KBM-7 (cell line): ENCODE measurements at places on chromosomes 2 and 18.

DNA sequence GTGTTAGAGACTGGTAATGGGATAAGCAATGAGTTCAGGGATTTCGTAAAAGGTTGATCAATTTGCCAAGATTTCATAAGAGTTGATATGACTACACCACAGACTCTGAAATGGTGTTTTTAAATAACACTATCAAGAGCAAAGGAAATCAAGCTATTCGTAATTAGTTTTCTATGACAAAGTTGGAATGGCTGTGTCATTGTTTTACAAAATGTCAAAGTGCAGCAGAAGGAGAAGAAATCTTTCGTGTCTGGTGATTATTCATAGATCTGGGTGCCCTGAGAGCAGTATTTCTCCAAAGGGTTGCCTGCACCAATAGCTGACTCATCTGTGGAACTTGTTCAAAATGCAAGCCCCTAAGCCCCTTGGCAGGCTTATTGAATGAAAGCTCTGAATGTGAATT, 70.1 kb downstream of the NABP1 start:
- no peak for DNase-seq

- no peak for DNase-seq
Measured at GRCh38 chr18:32920796-32921787, 148.3 kb upstream of the KLHL14 start.

- DNase-seq = no peak
Measured at GRCh38 chr2:229947544-229947943, 25.2 kb downstream of the FBXO36 start.

- no peak for DNase-seq
Measured at GRCh38 chr2:140843186-140843585, 1287.6 kb downstream of the LRP1B start.

DNA sequence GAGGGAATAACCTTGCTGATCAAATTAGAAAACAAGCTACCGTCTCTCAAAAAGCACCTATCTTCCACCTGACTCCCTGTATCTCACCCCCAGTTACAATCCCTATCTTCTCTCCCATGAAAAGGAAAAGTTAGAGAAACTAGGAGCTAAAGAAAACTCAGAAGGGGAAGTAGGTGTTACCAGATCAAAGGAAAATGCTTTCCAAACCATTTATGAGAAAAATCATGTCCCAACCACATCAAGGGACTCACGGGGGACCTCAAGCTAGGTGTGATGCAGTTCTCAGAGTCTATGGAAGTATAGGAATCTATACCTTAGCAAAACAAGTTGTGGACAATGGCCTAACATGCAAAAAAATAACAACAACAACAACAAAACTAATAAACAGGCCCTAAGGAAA, 135.5 kb upstream of the RMP24 start:
- no peak for DNase-seq

- DNase-seq = peak; percentile 13
Measured at GRCh38 chr2:179020156-179020750, 29.7 kb downstream of the CCDC141 start.

GRCh38 chr2:26585100-26585499, 56.1 kb downstream of the CIB4 start:
- no peak for DNase-seq

DNA sequence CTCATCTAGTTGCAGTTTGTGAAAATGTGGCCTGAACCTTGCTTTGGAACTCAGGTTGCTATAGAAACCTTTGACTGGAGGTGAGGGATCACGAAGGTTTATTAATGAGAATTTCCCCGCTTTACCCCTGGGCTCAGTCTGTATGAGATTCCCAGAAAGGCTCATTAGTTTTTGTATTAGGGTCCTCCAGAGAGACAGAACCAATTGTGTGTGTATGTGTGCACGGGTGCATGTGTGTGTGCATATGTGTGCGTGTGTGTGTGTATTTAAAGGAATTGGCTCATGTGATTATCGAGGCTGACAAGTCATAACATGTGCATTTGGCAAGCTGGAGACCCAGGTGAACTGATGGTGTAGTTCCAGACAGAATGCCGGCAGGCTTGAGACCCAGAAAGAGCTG, 113.8 kb upstream of the DLX2 start:
- DNase-seq = no peak

GRCh38 chr2:178270338-178270737, 76.0 kb downstream of the OSBPL6 start:
- no peak for DNase-seq

- peak; percentile 56 for DNase-seq
Measured at GRCh38 chr2:177983183-177983788, 89.3 kb downstream of the PDE11A start.
